Panc1 (cell line): ENCODE measurements at places on chromosomes 3 and 15. TPM values are rescaled to one million over a fixed set of nuclear protein-coding genes. Genes with fewer than 3 reads are reported as not detected.
A peak's percentile ranks its signal among the peaks of the same experiment; 100 is the strongest.

DNA sequence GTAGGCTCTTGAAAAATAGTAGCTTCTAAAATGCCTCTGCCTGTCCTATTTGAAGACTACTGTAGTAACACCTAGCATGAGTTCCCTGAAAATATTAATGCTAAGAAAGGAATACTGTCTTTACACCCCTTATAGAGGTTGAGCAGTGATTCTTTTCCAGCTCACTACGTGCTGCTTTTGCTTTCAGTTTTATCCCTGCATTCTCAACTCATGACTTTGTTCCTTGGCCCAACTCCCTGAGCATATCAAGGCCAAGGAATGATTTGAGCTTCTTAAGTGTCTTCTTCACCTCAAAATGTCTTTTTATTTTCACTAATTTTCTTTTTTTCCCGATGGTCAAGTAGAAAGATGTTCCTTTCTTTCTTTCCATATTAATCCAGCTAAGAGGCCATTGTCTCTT, 16.5 kb upstream of the P2RY13 start:
- no peaks in the 10 kb centered on the region for H3K36me3 ChIP-seq
- H3K27me3 ChIP-seq, result no peaks in the 10 kb centered on the region; the same call in 1 of the 2 replicates
- H3K4me1 ChIP-seq, result no peaks in the 10 kb centered on the region
- no peak overlapping the region for H3K4me3 ChIP-seq
- DNase-seq, result no peak

DNA sequence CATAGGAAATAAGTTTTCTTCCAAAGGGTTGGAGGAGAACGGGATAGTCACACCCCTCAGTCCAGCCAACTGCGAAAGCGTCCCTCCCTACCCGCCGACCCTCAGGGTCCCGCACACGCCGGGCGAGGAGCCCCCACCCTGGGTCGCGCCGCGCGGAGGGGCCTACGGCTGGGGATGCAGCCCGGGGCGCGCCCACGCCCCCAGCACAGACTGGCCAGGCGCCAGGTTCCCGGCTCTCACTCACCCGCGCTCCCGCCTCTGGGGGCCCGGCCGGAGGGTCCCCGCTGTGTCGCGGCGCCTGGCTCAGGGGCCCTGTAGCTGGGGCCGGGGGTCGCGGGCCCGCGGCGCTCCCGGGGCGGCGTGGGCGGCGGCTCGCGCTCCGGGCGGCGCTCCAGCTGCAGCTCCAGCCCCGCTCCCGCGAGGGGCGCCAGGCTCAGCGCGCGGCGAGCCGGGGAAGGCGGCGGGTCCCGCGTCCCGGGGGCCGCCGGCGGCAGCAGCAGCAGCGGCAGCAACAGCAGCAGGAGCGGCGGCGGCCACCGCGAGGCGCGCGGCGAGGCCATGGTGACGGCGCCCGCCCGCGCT, 375 bp downstream of the HEG1 start:
- no peaks in the 10 kb centered on the region for H3K27me3 ChIP-seq
- H3K36me3 ChIP-seq, result no peaks in the 10 kb centered on the region
- no peak for DNase-seq
- H3K27ac ChIP-seq, result peak overlapping the region; percentile 96
- peaks cover 72% of the 10 kb centered on the region for H3K4me1 ChIP-seq

DNA sequence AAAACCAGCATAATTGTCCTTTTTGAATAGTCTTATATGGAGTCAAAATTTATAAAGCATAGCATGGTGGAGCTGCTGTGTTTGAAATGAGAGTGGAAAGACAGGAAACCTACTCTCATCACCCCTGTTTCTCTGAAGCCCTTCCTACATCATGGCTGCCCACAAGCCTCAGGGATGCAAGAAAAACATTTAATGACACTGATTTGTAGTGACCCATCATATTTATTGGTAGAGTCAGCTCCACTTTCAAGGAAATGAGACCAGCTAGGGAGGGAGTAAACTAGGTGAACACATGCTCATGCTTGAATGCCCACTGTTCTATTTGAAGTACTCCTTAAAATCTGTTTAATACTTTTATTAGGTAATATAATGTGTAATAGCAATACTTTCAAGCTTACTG, 494.3 kb upstream of the KCNMB2 start:
- no peaks in the 10 kb centered on the region for H3K4me1 ChIP-seq
- H3K27me3 ChIP-seq, result no peaks in the 10 kb centered on the region
- no peak for DNase-seq
- no peak overlapping the region for H3K4me3 ChIP-seq
- H3K36me3 ChIP-seq, result no peaks in the 10 kb centered on the region

- H3K27me3 ChIP-seq, result peaks cover 25% of the 10 kb centered on the region
- H3K36me3 ChIP-seq, result no peaks in the 10 kb centered on the region
- 0 out of 2 replicates have a peak, but pooled peaks cover 3% of the 10 kb centered on the region for H3K4me1 ChIP-seq
- no peak overlapping the region for H3K4me3 ChIP-seq
Observed at GRCh38 chr15:20643829-20644425, 102.3 kb upstream of the GOLGA6L6 start.

GRCh38 chr3:78140274-78140673, 1100.4 kb downstream of the ROBO2 start:
- H3K27ac ChIP-seq, result no peak overlapping the region
- H3K36me3 ChIP-seq, result no peaks in the 10 kb centered on the region
- no peak overlapping the region for H3K4me3 ChIP-seq
- H3K27me3 ChIP-seq, result no peaks in the 10 kb centered on the region

DNA sequence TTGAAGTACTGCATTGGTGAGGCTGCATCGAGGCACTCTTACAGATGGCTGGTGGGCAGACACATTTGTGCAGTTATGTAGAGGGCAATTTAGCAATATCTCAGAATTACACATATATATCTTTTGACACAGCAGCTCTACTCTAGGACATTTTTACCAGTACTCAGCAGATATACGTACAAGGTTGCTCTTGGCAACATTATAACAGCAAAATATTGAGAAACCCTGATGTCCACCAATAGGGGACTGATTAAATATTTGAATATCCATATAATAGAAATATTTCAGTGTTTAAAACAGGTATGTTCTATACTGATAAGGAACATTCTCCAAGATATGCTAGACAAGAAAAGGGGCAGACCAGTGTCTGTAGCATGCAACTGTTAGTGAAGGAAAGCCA, 7.9 kb upstream of the FBXO22 start:
- peaks cover 7% of the 10 kb centered on the region; the same call in 1 of the 2 replicates for H3K36me3 ChIP-seq
- H3K4me3 ChIP-seq, result no peak overlapping the region
- no peaks in the 10 kb centered on the region for H3K27me3 ChIP-seq
- no peak overlapping the region for H3K27ac ChIP-seq

DNA sequence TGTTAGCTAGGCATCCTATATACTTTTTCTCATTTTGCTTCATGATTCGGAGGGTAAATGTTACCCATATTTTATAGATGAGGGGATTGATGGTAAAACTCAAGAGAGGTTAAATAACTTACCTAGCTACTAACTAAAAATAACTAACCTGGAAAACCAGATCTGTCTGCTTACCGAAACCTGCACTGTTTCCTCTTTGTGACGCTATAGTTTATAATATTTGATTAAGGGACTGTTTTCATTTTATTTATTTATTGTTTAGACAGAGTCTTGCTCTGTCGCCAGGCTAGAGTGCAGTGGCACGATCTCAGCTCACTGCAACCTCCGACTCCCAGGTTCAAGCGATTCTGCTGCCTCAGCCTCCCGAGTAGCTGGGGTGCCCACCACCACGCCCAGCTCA, 55.9 kb downstream of the MAP6D1 start:
- no peak overlapping the region for H3K27ac ChIP-seq
- peaks cover 12% of the 10 kb centered on the region for H3K4me1 ChIP-seq

IL5RA gene
- not detected for total RNA-seq

FGF12 gene
- 0.51 TPM for total RNA-seq

DNA sequence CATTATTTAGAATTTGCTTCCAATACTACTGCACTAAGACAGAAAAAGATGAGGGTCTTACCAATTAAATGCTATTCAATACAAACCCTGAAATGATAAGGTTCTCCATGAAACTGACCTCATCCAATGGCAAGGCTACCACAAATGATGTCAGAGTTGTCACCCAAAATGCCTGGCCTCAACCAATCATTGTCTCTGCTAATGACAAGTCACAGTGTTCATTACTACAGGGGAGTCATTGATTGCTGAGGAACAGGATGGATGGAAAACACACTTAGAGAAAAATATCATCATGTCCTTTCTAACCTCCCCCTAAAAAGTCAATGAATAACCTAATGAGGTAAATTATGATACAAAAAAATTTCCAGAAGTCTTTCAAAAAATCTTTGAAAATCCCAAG, 91.0 kb downstream of the FOXP1 start:
- H3K36me3 ChIP-seq, result no peaks in the 10 kb centered on the region
- H3K4me3 ChIP-seq, result no peak overlapping the region
- no peak overlapping the region for H3K27ac ChIP-seq
- H3K27me3 ChIP-seq, result no peaks in the 10 kb centered on the region

SCN11A gene
- total RNA-seq, result not detected

CDHR4 gene
- total RNA-seq, result not detected

DNA sequence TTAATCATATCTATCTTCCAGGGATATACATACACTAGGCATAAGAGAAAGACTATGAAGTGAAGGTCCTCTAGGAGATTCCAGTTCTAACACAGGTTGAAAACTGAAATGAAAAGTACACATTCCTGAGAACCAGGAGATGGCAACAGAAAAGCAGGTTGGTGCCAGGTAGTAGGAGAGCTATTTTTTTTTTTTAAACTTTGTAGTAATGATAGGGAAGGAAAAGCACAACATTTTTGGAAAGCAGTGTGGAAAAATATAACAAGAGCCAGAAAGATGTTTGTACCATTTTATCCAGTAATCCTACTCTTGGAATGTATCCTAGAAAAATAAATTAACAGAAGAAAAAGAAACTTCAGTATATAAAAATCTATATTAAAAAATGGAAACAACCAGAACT, 189.9 kb downstream of the DTWD1 start:
- no peaks in the 10 kb centered on the region for H3K27me3 ChIP-seq
- DNase-seq, result no peak
- no peak overlapping the region for H3K27ac ChIP-seq
- no peak overlapping the region for H3K4me3 ChIP-seq
- H3K4me1 ChIP-seq, result no peaks in the 10 kb centered on the region

DNA sequence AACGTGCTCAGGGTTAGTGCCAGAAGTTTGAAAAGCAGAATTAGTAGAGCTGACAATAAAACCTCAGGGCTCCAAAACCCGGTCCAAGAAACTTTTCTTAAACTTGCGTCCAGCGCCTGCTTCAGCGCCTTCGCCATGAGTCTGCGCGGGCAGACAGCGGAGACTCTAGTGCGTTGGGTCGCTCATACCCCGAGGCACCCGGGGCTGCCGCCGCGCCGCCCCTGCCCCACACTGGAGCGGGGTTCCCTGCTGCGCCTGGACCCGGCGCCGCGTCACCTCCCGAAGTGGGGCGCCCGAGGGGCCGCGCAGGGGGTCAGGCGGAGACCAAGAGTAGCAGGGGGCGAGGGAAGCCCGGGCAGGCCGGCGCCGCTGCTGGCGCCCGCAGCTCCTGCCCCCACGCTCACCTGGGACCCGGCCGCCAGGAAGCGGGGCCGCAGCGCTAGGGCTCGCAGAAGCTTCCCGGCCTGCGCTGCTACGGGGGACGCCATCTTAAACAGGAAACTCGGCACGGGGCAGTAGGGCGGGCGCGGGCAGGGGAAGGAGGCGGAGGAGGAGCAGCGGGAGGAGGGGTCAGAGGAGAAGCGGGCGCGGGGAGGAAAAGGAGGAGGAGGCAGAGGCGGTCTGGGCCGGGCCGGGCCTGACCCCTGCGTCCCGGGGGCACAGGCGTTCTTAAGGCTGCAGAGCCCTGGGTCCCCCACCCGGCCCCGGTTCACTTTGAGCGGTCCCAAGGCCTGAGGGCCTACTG, at the start of gene SUCLG2:
Gene SUCLG2, minus strand, starts transcription at position 514 of the 745 bp plus-strand sequence. Its CDS starts 26 bp downstream, at position 488.
- H3K4me3 ChIP-seq, result peak within 1 kb of the TSS; percentile 76
- peaks cover 15% of the 10 kb centered on the region for H3K4me1 ChIP-seq
- H3K36me3 ChIP-seq, result peaks cover 2% of the 10 kb centered on the region; the same call in 1 of the 2 replicates
- H3K27me3 ChIP-seq, result no peaks in the 10 kb centered on the region
- peak within 1 kb of the TSS; percentile 94 for H3K27ac ChIP-seq
